Chondrocyte (in vitro differentiated cells): ENCODE measurements at places on chromosomes 6 and 20. TPM values are rescaled to one million over a fixed set of nuclear protein-coding genes. Genes with fewer than 3 reads are reported as not detected.

- H3K36me3 ChIP-seq = no peaks in the 10 kb centered on the region
- no peak overlapping the region for H3K27ac ChIP-seq
- DNase-seq = no peak
- H3K4me1 ChIP-seq = peaks cover 8% of the 10 kb centered on the region
- H3K27me3 ChIP-seq = no peaks in the 10 kb centered on the region
- no peak overlapping the region for H3K4me3 ChIP-seq
Measured at GRCh38 chr20:35979544-35979943, 11.2 kb downstream of the CNBD2 start.

DNA sequence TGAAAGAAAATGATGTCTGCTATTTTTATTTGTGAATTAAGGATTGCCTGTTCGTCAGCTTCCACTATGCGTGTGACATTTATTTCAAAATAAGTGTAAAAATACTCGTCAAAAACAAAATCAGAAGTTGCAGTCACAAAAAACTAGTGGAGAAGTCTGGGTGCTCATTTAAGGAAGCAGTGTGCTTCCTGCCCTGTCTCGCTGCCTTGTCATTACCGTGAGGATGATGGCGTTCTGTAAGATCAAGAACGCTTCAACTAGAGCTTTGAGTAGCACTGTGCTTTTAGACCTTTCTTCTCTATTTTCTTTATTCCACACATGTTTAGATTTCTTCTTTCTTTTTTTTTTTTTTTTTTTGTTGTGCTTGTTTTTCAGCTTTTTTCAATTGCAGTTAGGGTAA lies 186.9 kb downstream of the TBC1D7 start:
- no peak overlapping the region for H3K4me3 ChIP-seq
- no peak for DNase-seq
- no peaks in the 10 kb centered on the region for H3K36me3 ChIP-seq
- H3K4me1 ChIP-seq = no peaks in the 10 kb centered on the region
- H3K27ac ChIP-seq = no peak overlapping the region

DNA sequence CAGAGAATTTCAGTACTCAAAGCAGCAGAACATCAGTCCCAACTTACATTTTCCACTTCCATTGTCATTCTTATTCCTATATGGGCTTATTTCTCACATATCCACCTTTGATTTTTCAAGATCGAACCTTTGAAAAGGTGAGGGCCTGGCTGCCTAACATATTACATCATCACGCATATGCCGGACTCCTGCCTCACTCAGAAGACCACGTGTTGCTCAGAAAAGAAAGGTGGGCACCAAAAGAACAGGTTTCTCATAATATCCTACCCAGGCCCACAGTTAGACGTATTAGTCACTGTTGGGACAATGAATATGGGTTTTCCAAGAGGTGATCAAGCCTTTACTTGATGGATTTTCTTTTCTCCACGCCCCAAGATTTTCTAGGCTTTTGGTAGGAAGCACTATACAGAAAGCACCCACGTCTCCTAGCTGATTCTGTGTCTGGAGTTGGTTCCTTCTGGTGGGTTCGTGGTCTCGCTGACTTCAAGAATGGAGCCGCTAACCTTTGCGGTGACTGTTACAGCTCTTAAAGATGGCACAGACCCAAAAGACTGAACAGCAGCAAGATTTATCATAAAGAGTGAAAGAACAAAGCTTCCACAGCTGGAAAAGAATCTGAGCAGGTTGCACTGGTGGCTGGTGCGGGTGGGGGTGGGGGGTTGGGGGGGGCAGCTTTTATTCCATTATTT lies 168.9 kb downstream of the ATXN1 start:
- H3K4me1 ChIP-seq = peaks cover 11% of the 10 kb centered on the region
- H3K36me3 ChIP-seq = peaks cover 3% of the 10 kb centered on the region
- H3K27me3 ChIP-seq = no peaks in the 10 kb centered on the region
- no peak overlapping the region for H3K4me3 ChIP-seq
- DNase-seq = no peak
- no peak overlapping the region for H3K27ac ChIP-seq

GRCh38 chr6:7124114-7124513 lies 16.4 kb downstream of the RREB1 start:
- no peak overlapping the region for H3K4me3 ChIP-seq
- DNase-seq = no peak
- no peak overlapping the region for H3K27ac ChIP-seq
- peaks cover 6% of the 10 kb centered on the region for H3K36me3 ChIP-seq
- H3K27me3 ChIP-seq = no peaks in the 10 kb centered on the region

DNA sequence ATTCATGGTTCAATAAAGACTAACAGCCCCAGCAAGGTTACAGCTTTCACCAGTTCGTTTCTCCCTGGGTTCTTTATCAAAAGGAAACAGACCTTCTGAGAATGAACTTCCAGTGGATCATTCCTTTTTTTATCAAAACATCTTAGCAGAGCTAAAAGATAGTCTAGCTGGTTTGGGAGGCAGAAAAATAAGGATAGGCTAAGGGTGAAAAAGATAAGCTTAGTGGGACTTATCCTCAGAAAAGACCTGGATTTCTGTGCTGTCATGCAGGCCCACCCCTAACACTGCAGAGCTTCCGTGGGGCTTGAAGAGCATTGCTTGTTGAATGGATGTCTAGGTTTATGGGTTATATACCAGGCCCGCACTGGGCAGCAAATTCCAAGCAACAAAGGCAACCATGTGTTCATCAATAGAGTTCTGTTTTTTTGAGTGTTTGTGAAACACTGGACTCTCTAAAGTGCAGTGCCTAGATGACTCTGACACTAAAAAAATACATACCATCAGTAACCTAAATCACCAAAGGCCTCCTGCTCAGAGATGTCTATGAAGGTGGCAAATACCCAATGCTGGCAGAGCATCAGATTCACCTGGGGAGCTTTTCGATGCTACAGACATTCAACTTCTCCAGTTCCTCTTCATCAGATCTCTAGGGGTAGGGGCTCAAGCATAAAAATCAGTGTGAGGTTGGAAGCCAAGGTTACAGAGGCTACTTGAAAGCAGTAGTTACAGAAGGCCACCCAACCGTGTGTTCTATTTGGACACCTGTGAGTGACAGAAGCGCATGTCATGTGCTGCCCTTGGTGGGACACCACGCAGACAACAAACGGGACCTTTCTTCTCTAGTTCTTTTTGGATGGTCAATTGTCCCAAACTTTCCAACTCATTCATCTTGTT lies 53.0 kb downstream of the TNFAIP3 start:
- no peaks in the 10 kb centered on the region for H3K36me3 ChIP-seq
- no peak overlapping the region for H3K27ac ChIP-seq
- peaks cover 12% of the 10 kb centered on the region for H3K4me1 ChIP-seq
- H3K27me3 ChIP-seq = no peaks in the 10 kb centered on the region
- H3K4me3 ChIP-seq = no peak overlapping the region

MCCD1 gene
- total RNA-seq = not detected in 3 replicates

BANF2 gene
- not detected in 3 replicates for total RNA-seq

C6orf52 gene
- total RNA-seq = 0.82 to 0.97 TPM in 2 of 3 replicates, not detected in the other

BACH2 gene
- 7.8 to 10.5 TPM (median 8.3 TPM) in 3 replicates for total RNA-seq

LINC00237 gene
- total RNA-seq = not detected in 3 replicates

GLO1 gene
- 71.0 to 77.7 TPM (median 76.1 TPM) in 3 replicates for total RNA-seq

THEMIS gene
- not detected in 3 replicates for total RNA-seq
